ENCODE measurements at places on chromosomes 4 and X.

- DNase-seq = no peak
Observed at GRCh38 chr4:116070283-116070682, 956.9 kb upstream of the NDST4 start.

DNA sequence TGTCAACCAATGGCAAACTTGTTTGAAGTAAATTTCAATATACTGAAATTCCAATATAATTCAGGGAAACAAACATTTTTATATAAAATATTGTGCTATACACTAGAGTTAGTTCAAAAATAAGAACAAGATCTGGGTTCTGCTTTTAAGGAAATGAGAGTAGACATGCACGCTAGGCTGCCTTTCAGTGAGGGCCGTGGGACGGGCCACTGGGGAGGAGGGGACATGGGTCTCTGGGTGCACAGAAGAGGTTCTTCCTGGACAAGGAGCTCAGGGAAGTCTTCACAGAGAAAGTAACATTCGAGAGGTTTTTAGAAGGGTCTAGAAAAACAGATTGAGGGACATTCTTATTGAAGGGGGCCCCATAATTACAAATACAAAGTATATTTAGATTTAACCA, 64.4 kb downstream of the SHROOM3 start:
- DNase-seq = no peak

GRCh38 chr4:2671267-2671895, 84.8 kb downstream of the TNIP2 start:
- no peak for DNase-seq

- no peak for DNase-seq
Observed at GRCh38 chr4:60482921-60483351, 717.2 kb upstream of the ADGRL3 start.

- DNase-seq = no peak
Observed at GRCh38 chr4:2159931-2160330, 82.0 kb downstream of the HAUS3 start.

- DNase-seq = no peak
Observed at GRCh38 chr4:168998596-168998995, 11.5 kb downstream of the CBR4 start.

GRCh38 chrX:154603438-154604430, 15.3 kb downstream of the CTAG1B start:
- no peak for DNase-seq

DNA sequence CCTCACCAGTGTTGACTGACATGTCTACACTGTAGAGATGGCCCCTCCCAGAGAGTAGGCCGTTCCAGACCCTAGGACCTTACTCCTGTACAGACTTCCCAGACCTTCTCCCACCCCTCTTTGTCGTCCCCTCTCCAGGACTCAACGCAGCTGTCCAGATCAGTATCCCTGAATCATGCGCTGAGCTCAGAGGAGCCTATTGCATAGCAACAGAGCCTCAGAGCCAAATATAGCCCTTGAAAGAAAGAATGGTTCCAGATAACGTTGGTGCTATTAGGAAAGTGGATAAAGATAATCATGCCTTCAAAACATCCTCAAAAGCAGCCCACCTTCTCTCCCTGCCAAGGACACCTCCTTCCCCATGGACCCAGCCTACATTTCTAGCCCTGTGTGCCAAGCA, 27.8 kb upstream of the NXF3 start:
- no peak for DNase-seq

GRCh38 chr4:37567836-37568235, 118.3 kb downstream of the RELL1 start:
- DNase-seq = no peak

- DNase-seq = no peak
Observed at GRCh38 chr4:115923152-115923551, 809.7 kb upstream of the NDST4 start.

- no peak for DNase-seq
Observed at GRCh38 chrX:2220296-2220695, 280.5 kb downstream of the DHRSX start.

DNA sequence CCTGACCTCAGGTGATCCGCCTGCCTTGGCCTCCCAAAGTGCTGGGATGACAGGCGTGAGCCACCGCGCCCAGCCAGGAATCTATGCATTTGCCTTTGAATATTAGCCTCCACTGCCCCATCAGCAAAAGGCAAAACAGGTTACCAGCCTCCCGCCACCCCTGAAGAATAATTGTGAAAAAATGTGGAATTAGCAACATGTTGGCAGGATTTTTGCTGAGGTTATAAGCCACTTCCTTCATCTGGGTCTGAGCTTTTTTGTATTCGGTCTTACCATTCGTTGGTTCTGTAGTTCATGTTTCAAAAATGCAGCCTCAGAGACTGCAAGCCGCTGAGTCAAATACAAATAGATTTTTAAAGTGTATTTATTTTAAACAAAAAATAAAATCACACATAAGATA, 44.2 kb upstream of the SHOX start:
- DNase-seq = no peak

DNA sequence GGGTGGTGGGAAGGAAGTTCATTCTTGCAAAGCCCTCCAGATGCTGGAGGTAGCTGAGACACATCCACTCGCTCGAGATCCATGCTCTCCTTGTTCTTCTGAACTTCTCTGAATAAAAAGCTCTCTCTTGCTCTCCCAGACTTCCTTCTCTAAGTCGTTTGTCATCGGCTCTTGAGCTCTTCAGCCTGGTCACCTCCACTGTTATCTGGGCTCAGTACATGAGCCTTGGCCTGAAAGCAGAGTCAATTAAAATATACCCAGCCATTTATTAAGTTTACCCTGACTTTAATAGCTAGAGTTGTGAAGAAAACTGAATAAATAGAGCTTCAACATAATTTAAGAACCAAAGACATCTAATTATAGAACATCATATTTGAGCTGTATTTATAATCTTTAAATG, 99.0 kb downstream of the CPE start:
- no peak for DNase-seq

DNA sequence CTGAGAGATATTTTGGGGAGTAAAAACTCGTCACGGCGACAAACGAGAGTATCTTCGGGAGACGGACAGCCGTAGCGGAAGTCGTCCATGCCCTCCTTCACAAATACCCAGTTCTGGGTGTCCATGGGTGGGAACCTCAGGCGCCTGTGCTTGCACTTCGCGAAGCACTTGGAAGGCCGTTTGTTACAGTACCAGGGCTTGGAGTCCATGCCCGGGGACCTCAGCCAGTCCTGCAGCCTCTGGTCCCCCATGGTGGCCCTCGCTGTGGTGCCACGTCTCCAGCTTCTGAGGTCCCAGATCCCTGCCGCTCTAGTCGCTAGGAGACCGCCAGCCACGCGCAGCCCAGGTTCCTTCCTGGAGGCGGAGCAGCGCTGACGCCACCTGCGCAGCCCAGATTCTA, at the start of gene FAM47A:
Gene FAM47A, minus strand, starts transcription at position 287 of the 400 bp plus-strand sequence. Its CDS starts 36 bp downstream, at position 251.
- no peak for DNase-seq

DNA sequence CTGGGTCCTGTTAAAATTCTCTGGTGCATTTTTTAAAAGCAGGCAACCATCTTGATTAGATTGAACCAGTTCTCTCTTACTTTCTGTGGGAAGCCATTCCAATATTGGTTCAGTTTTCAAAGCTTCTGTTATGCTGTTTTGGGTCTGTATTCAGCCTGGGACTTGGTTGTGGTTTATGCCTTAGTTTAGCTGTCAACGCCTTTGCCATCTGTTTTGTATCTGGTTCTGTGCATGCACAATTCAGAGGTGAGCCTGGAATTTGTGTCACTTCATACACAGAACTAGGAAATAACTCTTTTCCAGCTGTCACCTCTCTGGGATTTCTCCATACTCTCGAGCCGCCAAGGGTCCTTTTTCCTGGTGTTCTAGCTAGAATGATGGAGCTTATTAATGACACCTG, 46.2 kb downstream of the STAP1 start:
- no peak for DNase-seq

DNA sequence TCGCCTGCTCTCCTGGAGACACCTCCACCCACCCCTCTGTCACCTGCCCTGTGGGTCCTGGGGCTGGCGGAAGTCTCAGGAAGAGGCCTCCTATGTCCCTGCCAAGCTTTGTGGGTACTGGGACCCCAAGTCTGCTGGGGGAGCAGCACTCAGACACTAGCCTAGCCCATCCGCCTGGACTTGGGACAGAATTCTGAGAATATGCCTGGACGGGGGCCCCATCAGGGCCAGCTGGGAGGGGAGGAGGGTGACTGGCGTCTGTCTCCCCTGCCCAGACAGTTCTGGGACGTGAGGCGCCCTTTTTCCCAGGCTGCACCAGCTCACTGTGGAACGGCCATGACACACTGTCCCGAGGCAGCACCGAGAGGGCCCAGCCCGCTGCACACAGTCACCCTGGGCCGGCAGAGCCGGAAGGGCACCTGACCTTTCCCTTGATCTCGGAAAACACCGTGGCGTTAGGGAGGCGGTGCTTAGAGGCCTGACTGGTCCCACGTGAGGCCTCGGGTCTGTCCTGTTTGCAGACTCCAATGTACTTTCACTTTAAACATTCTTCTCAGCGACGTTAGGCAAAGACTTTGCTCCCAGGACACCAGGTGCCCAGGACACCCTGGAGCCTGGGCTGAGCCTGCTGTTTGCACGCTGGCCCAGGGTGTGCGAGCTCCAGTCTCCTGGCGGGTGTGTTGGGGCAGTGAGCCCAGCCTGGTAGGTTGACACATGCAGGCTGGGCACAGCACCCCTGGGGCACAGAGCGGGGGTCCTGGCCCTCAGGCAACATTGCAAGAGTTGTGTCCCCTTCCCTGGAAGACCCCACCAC, 700 bp downstream of the SLC26A1 start:
- no peak for DNase-seq

GRCh38 chr4:37821953-37822605, 4.4 kb upstream of the PGM2 start:
- peak; percentile 7 for DNase-seq

DNA sequence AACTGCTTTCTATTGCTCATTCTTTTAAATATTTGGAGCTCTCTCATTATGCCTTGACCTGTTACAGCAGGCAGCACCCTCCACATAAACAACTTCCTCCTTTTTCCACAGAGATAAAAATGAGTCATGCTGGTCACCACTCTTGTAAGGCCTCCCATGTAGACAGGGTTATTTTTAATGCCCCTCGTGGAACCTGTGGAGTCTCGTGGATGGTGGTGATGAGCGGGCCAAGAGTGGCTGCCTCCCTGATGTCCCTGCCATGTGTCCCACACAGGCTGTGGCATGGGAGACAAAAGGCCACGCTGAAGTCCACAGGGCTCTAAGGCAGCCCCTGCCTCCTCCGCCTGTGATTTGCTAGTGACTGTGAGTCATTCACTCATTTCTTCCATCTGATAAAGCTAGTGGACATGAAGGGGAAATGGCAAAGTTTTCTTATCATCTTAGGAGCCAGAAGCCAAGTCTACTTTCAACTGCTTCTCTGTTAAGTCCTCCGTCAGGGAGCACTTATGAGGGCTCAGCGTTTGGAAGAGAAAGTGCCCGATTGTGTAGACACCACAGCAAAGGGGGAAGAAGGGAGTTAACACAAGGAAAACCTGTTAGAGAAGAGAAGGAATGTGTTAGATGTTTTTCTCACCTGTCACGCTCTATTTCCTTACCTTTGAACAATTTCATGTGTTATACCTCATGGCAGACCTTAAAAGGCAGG, 121.6 kb upstream of the FAT1 start:
- DNase-seq = no peak

DNA sequence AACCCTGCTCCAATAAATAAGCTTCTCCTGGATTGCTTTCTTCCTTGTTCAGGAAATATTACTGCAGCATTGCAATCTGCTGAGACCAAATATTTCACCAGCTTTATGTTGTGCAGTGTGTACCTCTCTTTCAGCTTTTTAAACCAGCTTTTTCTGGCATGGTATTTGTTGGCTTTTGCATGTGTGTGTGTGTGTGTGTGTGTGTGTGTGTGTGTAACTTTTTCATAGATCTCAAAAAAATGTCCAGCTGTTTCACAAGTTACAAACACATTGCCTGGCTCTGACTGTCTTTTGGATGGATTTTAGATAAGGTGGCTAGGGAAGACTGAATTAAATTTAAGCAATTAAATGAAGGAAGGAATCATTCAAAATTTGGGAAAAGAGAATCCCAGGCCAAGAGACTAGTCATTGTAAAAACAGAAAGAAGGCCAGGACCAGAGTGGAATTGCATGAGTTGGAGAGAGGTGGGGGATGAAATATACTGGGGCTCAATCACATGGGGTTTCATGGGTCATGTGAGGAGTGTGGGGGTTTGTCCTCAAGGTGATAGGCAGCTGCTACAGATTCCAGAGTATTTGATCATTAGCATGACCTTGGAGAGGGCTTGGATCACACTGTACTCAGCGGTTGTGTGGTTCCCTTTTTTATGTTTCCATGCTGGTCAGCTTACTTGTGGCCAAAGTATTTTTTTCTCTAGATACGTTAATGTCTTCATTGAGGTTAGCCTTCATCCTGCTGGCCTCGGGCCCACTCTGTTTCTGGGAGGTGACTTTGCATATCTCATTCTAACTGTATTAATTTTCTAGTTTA, 357.7 kb upstream of the BOD1L1 start:
- no peak for DNase-seq

DNA sequence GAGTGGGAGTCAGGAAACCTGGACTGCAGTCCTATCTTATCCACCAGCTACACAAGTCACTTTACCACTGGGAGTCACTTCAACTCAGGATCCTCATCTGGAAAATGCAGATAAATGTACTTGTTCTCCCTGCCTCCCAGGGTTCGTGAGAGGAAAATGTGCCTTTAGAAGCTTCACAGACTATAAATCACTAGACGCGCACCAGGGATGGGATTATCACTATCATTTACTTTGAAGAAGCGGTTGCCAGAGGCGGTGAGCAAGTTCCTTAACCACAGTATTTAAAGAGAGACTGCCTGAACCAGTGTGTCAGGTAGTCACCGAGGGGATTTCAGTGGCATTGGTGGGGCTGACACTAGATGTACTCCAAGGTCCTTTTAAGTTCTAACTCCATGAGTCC, 219.5 kb downstream of the HS6ST2 start:
- no peak for DNase-seq

- DNase-seq = no peak
Observed at GRCh38 chrX:149208307-149208706, 296.8 kb downstream of the IDS start.

DNA sequence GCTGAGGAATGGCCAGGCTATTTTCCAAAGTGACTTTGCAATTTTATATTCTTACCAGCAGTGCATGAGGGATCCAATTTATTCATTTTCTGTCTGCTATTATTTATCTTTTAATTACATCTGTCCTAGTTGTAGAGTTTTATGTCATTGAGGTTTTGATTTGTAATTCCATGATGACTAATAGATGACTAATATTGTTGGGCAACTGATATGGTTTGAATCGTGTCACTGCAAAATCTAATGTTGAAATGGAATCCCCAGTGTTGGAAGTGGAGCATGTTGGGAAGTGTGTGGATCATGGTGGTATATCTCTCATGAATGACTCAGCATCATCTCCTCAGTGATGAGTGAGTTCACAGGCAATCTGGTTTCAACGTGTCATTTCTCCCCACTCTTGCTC, 201.5 kb downstream of the TBX22 start:
- DNase-seq = no peak

- DNase-seq = peak; percentile 81
Observed at GRCh38 chr4:48906206-48907173, at the start of gene OCIAD2. OCIAD2 (minus strand) TSS chr4:48906774; CDS start chr4:48904549, 2,225 bp downstream.

DNA sequence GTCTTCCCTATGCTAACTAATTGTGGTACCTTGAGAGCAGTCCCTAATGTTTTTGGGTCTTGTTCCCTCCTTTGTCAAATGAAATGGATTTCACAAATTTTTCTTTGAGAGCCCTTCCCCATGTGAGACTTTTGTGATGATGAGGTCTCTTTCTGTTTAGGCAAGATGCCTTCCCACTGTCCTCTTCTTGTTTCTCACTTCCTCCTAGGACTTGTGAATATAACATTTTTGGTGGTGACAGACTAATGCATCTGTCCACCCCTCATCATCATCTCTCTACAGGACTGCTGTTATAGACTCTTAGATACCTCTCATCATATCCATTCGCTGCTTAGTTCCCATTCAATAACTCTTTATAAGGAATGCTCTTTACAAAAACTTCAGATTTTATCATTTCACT, 8.7 kb upstream of the ANK2 start:
- no peak for DNase-seq

- DNase-seq = no peak
Observed at GRCh38 chrX:143568467-143568866, 51.2 kb upstream of the SPANXN3 start.

Measured in NCI-H2171 treated with DMSO at 0.1 percent for 48 hours (cell line).